ENCODE measurements at places on chromosomes 7 and 10.

GRCh38 chr7:24971333-24972165, 8.4 kb downstream of the OSBPL3 start:
- no peak for DNase-seq

DNA sequence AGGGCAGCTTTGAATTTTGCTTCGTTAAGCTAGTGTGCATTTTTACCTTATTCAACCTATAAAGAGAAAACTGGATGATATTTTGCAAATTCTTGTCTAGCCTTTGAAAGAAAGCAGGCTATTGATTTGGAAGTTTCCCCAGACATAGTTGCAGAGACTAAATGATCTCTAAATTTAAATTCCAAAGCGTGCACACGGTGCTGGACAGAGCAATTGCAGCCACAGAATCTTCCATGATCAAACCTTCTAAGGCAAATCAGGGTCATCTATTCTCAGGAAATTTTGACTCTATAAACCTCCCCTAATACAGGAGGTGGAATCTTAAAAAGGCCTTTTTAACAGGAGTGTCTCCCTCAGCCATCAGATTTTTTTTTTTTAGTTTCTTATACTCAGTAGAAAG, 159.9 kb downstream of the MDFIC start:
- no peak for DNase-seq

DNA sequence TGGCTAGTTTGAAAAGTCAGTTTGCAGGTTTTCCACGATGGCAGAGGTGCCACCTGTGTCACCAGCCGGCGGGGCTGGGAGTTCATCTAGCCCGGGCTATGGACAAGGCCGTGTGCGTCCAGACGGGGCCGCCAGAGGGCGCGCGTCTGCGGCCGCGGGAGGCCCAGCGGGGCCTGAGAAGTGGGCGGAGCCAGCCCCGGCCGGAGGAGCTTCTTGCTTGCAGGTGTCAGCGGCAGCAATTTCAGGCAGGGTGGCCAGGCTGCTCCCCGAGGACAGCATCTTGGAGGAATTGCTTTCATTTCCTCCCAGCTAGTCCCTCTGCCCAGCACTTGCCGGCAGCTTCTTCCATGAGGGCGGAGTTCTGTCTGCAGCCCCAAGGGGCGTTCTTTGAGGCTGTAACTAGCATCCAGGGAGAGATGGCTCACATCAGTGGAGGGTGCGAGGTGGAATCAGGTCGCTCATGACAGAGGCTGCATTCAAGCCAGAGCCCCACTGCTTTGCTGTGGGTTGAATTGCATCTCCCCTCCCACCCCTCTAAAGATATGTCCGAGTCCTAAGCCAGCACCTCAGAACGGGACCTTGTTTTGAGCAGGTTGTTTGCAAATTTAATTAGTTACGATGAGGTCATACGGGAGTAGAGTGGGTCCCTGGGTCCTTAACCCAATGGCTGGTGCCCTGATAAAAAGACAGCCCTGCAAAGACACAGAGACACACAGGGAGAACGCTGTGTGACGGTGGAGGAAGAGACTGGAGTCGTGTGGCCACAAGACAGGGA, 85.9 kb upstream of the MKI67 start:
- no peak for DNase-seq

DNA sequence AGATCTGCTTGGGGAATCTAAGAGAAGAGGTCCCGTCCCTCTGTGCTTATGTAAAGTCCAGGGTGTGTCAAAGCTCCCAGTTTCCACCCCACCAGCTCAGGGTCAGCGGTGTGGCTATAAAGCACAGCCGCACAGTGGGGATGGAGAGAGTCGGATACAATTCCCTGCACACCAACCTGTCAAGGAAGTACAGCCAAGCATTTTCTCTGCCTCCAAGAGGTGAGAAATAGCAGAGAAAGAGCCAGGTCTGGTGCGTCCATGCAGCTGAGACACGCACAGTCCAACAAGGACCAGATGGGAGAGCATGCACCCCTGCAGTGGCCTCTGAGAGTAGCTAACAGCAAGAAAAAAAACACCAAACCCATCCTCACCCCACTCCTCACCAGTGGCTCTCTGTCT, 61.3 kb upstream of the WAC start:
- DNase-seq: no peak

GRCh38 chr10:62805231-62806099, 945 bp downstream of the ADO start:
- DNase-seq: no peak

- DNase-seq: no peak
Observed at GRCh38 chr10:124829447-124830115, 28.0 kb downstream of the ABRAXAS2 start.

DNA sequence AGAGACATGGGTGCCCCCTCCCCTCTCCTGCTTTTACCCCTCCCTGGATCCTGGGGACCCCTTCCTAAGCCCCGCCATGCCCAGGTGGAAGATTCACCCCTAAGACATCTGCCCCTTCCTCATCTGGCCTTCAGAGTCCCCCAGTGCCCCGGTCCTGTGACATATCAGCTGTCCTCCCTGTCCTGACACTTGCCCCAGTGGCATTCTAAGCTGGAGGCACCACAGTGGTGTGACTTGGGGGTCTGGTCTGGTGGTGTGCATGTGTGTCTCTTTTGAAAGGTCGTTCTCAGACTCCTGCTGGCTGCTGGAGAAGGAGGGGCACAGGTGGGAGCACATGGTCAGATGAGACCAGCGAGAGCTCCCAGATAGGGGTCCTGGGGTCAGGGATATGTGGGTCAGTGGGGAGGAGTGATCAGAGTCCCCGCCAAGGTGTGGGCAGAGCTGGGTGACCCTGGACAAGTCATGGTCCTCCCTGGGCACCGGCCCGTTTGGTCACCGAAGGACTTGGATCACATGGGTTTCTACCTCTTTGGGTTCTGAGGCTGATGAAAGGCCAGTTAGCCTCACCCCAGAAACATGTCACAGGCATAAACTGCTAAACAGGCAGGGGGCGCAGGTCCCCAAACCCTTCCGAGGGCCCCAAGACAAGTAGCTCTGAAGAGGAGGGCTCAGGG, 645 bp upstream of the TFR2 start:
- no peak for DNase-seq

DNA sequence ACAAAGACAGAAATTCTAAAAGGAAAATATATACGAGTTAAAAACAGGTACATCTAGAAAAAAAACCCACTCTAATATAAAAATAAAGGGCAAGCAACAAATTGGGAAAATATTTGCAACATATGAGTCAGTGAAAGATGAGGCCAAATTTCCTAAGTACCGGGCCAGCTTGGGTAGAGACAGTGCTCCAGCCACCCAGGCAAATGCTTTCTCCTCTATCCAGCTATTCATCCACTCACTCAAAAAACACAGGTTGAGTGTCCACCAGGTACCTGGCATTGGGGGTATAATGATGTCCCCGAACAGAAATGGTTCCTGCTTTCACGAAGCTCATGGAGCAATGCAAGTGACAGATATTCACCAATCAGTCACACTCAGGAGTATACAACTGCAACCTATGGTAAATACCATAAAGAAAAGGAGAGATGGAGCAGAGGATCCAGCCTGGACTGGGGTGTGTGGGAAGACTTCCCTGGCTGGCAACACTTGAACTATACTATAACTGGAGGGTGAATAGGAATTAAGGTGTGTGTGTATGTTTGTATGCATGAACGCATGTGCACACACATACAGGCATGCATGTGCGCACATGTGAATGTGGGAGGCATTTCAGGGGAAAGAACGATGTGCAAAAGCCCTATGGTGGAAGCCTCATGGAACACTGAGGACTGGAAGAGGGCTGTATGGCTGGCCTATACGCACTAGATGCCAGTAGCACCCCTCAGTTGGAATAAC, 2.3 kb downstream of the ARHGAP22 start:
- no peak for DNase-seq

- DNase-seq: no peak
Observed at GRCh38 chr7:116425647-116426209, 73.8 kb upstream of the CAV2 start.

DNA sequence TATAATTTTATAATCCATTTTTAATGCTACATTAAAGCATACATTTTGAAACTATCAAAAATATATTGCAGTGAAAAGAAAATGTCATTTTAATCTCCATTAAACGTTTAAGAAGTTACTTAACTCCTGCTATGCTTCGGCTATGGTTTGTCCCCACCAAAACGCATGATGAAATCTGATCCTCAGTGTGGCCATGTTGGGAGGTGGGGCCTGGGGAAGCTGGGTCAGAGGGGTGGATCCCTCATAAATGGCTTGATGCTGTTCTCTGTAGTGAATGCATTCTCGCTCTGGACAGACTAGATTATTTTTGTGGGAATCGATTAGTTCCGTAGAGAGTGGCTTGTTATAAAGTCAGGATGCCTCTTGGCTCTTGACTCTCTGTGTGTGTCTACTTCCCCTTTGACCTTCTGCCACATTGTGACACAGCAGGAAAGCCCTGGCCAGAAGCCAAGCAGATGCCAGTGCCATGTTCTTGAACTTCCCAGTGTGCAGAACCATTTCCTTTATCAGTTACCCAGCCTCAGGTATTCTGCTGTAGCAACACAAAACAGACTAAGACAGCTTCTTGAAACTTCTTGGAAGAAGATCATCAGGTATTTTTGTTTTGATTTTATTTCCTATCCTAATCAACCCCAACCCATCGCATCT, 77.8 kb downstream of the TCERG1L start:
- DNase-seq: no peak

GRCh38 chr7:157391036-157391710, 54.4 kb downstream of the DNAJB6 start:
- DNase-seq: no peak

DNA sequence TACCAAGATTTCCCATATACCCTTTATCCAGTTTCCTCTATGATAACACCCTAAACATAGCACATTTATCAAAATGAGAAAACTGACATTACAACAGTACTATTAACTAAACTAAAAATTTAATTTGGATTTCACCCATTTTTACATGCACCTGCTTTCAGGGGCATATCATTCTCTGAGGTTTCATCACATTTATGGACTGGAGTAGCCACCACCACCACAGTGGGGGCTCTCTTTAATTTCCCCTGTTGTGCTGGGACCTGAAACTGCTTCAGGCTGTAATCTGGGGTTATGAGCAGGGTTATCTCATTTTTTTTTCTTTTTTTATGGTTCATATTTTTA, 637.9 kb upstream of the DPP6 start:
- no peak for DNase-seq

- no peak for DNase-seq
Observed at GRCh38 chr10:17578603-17579002, 38.6 kb downstream of the HACD1 start.

- no peak for DNase-seq
Observed at GRCh38 chr7:143992670-143993069, 7.5 kb upstream of the OR6B1 start.

GRCh38 chr10:12873172-12873571, 128.3 kb downstream of the CCDC3 start:
- no peak for DNase-seq

- DNase-seq: no peak
Observed at GRCh38 chr7:130182990-130183389, 22.2 kb downstream of the TMEM209 start.

- no peak for DNase-seq
Observed at GRCh38 chr10:33703501-33704213, 369.2 kb upstream of the NRP1 start.

- no peak for DNase-seq
Observed at GRCh38 chr7:22574754-22575520, 74.9 kb upstream of the STEAP1B start.

All from NCI-H1417 treated with DMSO at 0.1 percent for 48 hours (cell line).